ENCODE measurements at places on chromosomes 1 and 21. TPM values are rescaled to one million over a fixed set of nuclear protein-coding genes. Genes with fewer than 3 reads are reported as not detected.

The RGL1 gene
- 3.0 TPM for total RNA-seq

The RGS5 gene
- total RNA-seq = 28.3 TPM

The LCE1E gene
- total RNA-seq = not detected

The LYPLAL1 gene
- 26.7 TPM for total RNA-seq

The PPM1J gene
- total RNA-seq = 2.1 TPM

The CFH gene
- 33.9 TPM for total RNA-seq

The PLA2G2A gene
- total RNA-seq = 10.9 TPM

The PTAFR gene
- total RNA-seq = 7.6 TPM

The TEKT2 gene
- total RNA-seq = not detected

The PCP4L1 gene
- total RNA-seq = 29.3 TPM

The KCNA2 gene
- 1.2 TPM for total RNA-seq

The CASQ2 gene
- total RNA-seq = 0.92 TPM

The KRTAP12-2 gene
- not detected for total RNA-seq

The MYBPH gene
- total RNA-seq = not detected

The PALMD gene
- total RNA-seq = 17.7 TPM

The CRP gene
- not detected for total RNA-seq

The CHODL gene
- 0.72 TPM for total RNA-seq

The DEPDC1 gene
- total RNA-seq = 10.4 TPM

The PIK3CD gene
- 6.2 TPM for total RNA-seq

The FCRL1 gene
- total RNA-seq = 1.2 TPM

The ZFP69 gene
- total RNA-seq = 2.4 TPM

The MATN1 gene
- not detected for total RNA-seq

The IGSF9 gene
- total RNA-seq = 13.0 TPM

The HSD11B1 gene
- total RNA-seq = 0.36 TPM

The FRRS1 gene
- total RNA-seq = 30.7 TPM

The GSTM1 gene
- not detected for total RNA-seq

The LAD1 gene
- total RNA-seq = 328 TPM

The FMO2 gene
- 113 TPM for total RNA-seq

The ADGRL2 gene
- 40.5 TPM for total RNA-seq

The ID3 gene
- total RNA-seq = 25.7 TPM

The PLCH2 gene
- 21.0 TPM for total RNA-seq

The VANGL1 gene
- 15.5 TPM for total RNA-seq

The PTCH2 gene
- 0.40 TPM for total RNA-seq

The FCGR3B gene
- 0.64 TPM for total RNA-seq

The SPRR2B gene
- total RNA-seq = 27.1 TPM

The OR2AJ1 gene
- not detected for total RNA-seq

The ARV1 gene
- 17.3 TPM for total RNA-seq

The E2F2 gene
- total RNA-seq = 13.9 TPM

The AVPR1B gene
- total RNA-seq = not detected

The TM2D1 gene
- 18.9 TPM for total RNA-seq

The OR2T35 gene
- not detected for total RNA-seq

The RNU11 gene
- total RNA-seq = not detected

The ACTA1 gene
- 1.3 TPM for total RNA-seq

The LMO4 gene
- total RNA-seq = 48.2 TPM

The L1TD1 gene
- total RNA-seq = not detected

The OR2L2 gene
- not detected for total RNA-seq

The SHE gene
- 1.4 TPM for total RNA-seq

Data from esophagus mucosa (tissue), 1 donor.